ENCODE measurements at places on chromosomes 11 and 22.
A peak's percentile ranks its signal among the peaks of the same experiment; 100 is the strongest.

DNA sequence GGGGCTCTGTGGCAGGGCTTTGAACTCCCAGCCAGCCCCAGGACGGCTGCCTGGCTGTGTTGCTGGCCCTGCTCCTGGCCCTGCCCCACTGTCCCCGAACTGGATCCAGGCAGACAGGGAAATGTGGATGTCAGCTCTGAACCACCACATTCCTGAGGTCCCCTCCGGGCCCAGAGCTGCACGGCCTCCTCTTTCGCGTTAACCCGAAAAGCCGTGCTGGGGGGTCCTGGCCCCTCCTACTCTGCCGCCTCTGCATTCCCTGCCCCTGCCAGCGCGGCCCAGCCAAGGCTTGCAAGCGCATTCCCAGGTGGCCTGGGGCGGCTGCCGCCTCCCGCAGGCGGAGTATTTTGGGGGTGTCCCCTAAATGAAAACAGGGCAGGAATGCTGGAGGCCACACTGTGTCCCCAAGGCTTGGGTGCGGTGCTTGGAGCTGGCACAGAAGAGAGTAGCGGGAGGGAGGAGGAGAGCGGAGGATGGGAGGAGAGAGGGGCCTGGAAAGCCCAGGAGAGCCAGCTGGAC is 5.4 kb downstream of the LINC01488 start:
- DNase-seq, result no peak

DNA sequence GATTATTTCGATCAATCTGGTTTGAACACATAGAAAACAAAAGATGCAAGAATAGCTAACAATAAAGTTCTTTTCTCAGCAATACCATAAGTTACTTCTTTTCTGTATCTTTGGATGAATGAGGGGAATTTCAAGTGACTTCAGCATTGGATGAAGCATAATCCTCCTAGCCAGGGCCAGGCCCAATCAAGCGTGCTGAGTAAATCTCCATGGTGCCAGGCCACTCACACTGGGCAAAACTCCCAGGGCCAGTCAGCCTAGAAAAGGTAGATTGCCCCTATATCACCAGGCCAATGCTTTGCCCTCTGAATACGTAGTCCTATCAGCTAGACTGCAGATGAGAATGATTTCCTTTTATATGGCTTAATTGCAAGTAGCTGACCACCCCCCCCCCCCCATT is 6.0 kb downstream of the CNTF start:
- no peak for DNase-seq

- DNase-seq, result no peak
Measured at GRCh38 chr22:19903031-19903430, 38.5 kb upstream of the COMT start.

- no peak for DNase-seq
Measured at GRCh38 chr11:60994541-60995080, 23.1 kb downstream of the CD6 start.

- DNase-seq, result no peak
Measured at GRCh38 chr11:94731880-94732601, 36.1 kb upstream of the AMOTL1 start.

DNA sequence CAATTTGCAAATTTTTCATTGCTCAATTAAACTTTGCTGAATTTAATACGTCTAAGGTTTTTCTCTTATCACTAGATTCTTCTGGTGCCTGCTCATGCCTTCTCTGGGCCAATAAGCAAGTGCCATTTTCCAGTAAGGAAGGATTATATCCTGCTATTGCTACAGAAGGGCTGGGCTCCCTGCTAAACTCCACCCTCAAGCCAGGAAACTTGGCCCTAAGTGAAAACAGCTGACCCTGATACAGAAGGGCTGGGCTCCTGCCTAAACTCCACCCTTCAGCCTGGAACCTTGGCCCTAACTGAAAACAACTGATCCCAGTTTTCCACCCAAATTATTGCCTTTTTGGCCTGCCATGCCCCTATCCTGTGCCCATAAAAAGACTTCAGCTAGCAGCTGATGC is 385.3 kb downstream of the DYNC2H1 start:
- no peak for DNase-seq

GRCh38 chr11:18066626-18067025 is 20.6 kb upstream of the TPH1 start:
- no peak for DNase-seq

DNA sequence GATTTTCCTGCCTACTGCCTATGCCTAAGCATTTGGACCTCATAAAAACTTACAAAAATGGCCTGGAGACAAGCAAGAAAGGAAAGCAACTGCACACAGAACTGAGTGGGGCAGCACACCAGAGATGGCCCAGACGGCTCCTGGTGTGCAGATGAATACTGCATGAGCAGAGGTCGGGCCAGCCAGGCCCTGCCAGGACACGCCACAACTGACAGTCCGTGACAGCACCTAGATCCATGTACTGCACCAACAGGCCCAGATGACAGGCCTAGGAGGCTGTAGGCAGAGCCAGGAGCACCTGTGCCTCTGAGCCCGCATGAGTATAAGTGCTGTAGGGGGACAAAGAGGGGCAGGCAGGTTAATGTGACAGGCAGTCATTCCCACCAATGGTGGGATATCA is 160.2 kb downstream of the IGLL1 start:
- no peak for DNase-seq

GRCh38 chr11:132022733-132023478 is 652.5 kb downstream of the NTM start:
- no peak for DNase-seq

GRCh38 chr11:27861706-27862430 is 161.6 kb upstream of the BDNF start:
- DNase-seq, result no peak

DNA sequence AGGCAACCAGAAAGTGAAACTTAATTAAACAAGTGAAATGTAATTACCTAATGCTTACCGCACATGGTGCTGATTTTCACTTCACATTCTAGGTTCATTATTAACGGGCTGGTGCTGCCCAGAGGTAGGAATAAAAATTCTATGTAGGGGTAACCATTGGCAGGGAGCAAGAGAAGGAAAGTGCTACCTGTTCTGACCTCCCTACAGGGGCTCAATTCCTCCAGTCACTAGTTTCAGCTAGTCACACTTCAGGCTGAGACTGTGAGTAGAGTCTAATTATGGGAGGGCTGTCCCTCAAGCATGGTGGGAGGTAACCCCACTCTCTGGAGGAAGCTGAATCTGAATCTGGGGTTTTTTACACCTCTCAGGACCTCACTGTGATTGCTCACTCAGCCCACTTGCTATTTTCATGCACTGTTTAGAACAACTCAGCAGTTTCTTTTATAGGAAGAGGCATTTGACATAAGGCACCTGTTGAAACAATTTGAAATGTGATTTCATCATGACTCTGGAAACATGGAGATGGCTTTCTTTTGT is 75.4 kb downstream of the MAML2 start:
- no peak for DNase-seq

GRCh38 chr22:37726241-37726887 is 29.5 kb downstream of the TRIOBP start:
- DNase-seq, result no peak

GRCh38 chr11:10537600-10537999 is 3.4 kb downstream of the RNF141 start:
- DNase-seq, result no peak

DNA sequence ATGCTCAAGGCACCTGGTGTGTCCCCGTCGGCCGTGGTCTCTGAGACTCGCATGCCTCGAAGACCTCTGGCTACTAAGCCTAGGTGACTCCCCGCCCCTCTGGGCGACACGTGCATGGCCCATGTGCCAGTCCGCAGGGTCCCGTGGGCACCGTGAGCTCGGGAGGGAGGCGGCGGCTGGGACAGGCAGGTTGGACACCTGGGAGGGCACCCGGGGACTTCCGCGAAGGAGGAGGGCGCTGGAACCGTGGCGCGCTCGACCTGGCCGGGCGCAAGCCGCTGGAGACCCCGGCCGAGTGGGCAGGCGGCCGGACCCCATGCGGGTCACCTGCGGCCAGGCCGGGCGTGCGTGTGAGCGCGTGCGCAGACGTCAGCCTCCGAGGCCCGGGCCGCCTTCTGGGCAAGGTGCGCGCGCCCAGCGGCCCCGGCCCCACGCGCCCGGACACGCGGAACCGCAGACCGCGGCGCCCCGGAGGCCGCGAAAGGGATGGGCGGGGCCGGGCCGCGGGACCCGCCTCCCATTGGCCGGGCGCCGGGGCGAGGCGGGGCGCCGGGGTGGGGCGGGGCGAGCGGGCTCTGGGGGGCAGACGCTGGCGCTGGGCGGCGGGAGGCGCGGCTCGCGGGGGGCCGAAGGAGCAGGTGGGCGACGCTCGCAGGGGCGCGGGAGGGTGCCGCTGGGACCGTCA is 579 bp upstream of the RASD2 start:
- no peak for DNase-seq

- no peak for DNase-seq
Measured at GRCh38 chr22:38401336-38402084, 53.5 kb downstream of the KCNJ4 start.

DNA sequence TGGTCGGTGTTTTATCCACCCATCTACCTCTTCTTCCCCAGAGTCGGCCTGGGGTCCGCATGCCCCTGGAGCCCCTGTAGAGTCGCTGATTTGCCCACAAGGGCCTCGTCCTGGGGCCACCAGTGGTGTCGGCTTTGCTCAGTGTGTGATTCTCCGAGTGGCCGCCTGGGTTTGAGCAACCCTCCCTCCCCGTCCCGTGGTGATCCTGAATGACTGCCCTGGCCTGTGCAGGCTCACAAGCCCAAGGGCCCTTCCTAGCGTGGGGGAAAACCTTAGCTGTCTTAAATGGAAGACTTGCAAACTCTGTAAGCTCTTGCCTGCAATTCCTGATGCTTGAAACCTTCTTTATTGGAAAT is 128.3 kb downstream of the OSBP2 start:
- DNase-seq, result no peak

GRCh38 chr11:85132851-85133585 is 494.1 kb downstream of the DLG2 start:
- DNase-seq, result no peak

GRCh38 chr22:43288378-43288777 is 54.8 kb downstream of the SCUBE1 start:
- no peak for DNase-seq

- no peak for DNase-seq
Measured at GRCh38 chr11:60168306-60168705, 14.6 kb downstream of the MS4A6A start.

DNA sequence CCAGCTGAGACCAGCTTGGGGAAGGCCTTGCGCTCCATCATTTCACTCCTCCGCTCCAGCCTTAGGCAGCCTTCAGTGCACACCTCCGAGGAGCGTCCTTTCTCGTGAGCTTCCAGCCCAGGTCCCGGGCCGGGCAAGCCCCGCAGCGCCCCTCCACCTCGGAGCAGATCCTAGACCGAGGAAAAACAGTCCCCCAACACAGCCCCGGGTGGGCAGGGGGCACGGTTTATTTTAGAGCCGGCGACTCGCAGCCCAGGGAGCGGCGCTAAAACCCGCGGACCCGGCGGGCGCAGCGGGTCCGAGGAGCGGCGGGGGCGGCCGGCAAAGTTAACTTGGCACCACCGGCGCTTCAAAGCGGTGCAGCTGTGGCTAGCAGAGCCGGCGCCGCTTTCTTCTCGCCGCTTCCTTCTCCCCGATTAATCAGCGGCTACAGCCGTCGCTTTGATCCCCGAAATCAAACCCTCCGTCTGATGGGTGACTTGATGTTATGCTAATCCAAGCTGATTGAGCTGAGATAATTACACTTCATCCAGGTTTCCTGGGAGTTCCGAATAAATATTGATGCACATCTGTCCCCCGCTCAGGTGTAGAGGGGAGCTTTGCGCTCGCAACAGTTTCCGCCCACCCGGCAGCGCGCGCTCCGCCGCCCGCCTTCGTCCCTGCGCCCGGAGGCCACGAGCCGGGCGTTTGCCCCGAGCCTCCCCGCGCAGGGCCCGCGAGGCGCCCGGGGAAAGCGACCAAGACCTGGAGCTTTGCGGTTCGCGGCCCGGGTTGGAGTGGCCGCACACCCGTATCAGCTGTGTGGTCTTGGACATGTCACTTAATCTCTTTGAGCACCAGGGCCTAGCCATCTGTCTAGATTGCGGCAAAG is 192.7 kb downstream of the BUD13 start:
- DNase-seq, result no peak

GRCh38 chr11:31509051-31509428 is 382 bp downstream of the IMMP1L start:
- DNase-seq, result no peak

GRCh38 chr11:130653838-130654636 is 205.6 kb downstream of the ADAMTS15 start:
- DNase-seq, result no peak

- no peak for DNase-seq
Measured at GRCh38 chr11:81700076-81700475, 1033.6 kb downstream of the FAM181B start.

DNA sequence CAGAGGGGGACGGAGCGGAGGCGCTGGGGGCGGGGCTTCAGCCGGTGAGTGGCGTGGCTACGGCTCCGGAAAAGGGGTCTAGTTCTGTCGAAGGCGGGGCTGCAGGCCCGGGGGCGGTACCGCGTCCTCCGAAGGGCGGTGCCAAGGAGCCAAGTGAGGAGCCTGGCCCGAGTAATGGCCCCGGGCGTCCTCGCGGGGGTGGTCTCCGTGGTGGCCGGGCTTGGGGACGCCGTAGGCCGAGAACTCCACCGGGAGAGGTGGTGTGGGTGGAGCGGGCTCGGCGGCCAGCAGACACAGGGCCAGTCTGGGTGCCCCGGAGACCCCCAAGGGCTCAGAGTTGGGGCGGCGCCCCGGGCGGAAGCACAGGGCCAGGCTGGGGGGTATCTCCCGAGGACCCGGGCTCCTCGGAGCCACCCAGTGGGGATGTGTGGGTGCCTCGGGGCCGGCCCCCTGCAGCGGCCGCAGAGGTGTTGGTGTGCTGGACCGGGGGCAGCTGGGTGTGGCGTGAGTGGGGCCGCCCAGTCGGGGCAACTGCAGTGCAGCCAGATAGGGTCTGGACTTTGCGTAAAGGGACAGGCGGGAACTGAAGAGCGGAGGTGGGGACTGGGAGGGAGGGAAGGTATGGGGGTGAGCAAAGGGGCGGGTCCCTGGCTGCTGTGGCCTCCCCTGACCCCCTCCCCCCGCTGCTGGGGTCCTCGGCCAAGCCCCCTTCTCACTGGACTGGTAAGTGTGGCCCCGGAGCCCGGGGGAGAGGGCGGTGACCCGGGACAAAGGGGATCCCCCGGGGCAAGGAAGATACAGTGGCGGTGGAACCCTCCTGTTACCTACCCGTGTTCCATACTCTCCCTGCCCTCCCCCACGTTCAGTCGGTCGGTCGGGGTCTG is 838 bp downstream of the FKBP2 start:
- peak; percentile 59 for DNase-seq

DNA sequence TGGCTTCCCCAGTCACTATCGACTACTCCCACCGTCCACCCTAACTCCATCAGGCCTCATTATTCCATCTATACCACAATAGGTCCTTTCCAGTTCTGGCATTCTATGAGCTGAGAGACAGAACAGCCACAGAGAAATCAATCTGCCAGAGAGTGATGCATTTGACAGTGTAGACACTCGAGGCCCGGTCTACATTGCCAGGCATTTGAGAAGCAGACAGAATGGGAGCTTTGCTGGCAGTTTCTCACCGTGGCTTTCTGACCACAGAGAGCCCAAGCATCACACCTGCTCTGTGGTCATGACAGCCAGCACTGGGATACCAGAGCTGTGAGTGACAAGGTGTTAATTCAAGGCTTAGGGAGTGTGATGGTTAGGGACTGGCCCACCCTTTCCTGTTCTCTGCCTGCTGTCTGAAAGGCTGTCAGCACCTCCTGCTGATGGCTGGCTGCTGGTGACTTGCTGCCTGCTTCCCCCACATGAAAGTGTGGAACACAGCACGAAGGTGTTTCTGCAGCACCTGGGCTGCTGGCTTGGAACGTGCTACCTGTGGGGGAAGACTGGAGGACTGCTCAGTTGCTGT is 137.8 kb downstream of the KIRREL3 start:
- DNase-seq, result no peak

Data from SIG-M5 (cell line).